ENCODE measurements at places on chromosomes 4 and X. TPM values are rescaled to one million over a fixed set of nuclear protein-coding genes. Genes with fewer than 3 reads are reported as not detected.

- no peak for DNase-seq
These were observed 201.3 kb upstream of the STS start for GRCh38 chrX:6946168-6946567.

DNA sequence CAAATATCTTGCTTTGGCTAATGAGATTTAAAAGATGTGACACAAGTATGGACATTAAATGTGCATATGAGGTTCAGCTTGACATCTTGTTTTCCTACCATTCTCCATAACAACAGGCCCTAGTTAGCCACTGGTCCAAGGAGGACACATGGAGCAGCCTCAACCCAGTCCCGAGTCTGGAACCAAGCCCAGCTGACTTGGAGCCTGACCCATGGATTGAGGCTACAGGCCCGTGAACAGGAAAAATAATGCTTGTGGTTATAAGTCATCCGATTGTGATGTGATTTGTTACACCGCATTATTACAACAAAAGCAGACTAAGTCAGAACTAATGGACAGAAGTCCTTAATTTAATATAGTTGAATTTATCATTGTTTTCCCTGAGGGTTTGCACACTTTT lies 123.2 kb upstream of the BANK1 start:
- DNase-seq, result no peak

DNA sequence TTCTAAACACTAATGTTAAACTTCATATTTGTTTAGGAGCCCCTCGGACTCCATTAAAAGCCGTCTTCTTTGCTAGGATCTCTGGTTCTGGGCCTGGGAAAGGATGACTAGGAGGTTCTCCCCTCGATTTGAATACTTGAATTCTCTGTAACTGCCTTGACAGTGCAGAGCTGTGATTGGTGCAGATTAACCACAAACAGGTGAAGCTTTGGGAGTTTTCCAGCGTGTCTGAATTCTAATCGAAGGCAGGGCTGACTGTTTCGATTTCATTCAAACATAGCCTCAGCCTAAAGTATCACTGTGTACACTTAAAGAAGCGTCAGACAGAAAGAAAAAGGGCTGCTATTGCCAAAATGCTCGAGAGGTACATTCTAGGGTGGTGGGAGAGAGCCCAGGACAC lies 29.0 kb downstream of the TFDP3 start:
- DNase-seq, result no peak

GRCh38 chr4:15976456-15977447 lies 13.8 kb upstream of the FGFBP2 start:
- DNase-seq, result peak; percentile 25

DNA sequence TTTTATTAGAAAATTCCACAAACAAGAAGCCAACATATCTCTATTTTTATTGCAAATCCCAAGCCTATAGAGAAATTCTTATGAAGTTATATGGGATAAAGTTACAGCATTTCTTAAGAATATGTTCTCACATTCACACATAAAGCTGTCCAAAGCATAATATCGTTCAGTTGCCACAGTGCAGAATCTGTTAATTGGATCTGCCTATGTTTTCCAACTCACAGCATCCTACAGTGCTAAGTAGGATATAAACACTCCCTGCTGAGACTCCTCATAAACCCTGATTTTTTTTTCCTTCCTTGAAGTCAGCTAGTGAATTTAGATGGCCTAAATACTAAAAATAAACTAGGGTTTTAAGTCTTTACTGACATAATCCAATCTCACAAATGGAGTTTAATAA lies 307.9 kb downstream of the PDGFC start:
- DNase-seq, result peak; percentile 90

DNA sequence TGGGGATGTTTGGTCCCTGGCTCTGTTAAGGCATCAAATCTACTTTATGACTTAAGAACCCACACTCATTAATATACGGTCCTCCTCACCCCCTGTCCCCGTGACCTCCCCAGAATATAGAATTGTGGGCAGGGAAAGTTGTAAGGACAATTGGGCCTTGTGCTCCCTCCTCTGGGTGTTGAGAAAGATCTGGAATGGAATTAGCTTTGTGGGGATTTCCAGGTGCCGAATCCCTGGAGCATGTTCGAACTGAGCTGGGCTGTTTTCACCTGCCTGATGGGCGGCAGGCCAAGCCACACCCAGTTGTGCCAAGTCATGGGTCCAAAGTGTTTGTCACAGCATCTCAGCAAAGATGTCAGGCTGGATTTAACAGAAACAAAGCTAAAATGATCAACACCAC lies 349.3 kb upstream of the KLF3 start:
- DNase-seq, result no peak

- DNase-seq, result no peak
These were observed 92.2 kb upstream of the SPRY1 start for GRCh38 chr4:123304151-123304964.

- DNase-seq, result peak; percentile 4
These were observed 728 bp downstream of the UBA6 start for GRCh38 chr4:67700116-67700737.

DNA sequence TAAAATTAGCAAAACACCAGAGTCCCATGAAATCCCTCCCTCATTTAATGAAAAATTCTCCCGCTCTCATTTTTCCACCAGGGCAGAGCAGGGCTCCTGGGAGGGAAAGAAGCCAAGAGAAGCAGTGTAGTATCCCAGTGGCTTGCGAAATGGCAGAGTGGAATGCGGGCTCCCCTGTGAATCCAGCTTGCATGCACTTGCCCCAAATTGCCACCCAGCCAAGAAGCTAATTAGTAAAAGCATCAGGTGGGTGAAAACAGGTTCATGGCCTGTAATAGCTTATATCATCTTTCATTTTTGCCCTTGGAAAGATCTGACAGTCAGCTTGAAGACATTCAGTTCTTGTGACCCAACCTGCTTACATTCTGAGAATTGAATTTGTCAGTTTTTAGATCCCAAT lies 10.1 kb downstream of the AMOT start:
- no peak for DNase-seq

- DNase-seq, result no peak
These were observed 6.2 kb upstream of the PUDP start for GRCh38 chrX:7154041-7154597.

DNA sequence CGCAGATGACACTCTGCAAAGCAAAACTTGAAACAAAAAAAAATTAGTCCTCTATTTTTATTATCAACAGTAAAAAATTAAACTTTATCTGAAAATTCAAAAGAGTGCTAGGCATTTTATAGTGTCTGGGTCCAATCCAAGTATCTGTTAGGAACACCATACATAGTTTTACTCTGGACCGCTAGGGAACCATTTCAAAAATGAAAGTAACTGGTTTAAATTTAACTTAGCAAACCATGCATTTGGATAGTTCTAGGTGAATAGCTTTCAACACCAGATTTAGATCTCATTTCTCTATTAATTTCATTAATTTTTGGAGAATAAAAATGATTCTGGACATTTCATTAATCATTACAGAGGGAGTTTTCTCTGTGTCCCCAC lies 1.2 kb downstream of the KLKB1 start:
- DNase-seq, result no peak

- no peak for DNase-seq
These were observed at the start of gene UNC5C for GRCh38 chr4:95548738-95549245. TSS of gene UNC5C (minus strand) at chr4:95548973.

DNA sequence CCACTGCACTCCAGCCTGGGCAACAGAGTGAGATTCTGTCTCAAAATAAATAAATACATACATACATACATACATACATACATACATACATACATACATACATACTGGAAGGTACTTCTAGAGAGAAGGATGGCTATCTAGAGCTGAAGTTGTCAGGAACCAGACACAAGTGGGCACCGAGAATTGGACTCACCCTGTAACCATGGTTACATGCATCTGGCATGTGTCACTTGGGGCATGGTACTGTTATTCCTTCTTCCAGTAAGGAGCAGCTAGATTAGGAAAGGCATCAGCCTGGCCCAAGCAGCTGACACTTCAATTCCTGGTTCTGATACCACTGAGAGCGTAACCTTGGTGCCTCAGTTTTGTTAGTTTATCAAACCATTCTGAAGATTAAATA lies 127.1 kb downstream of the SH3KBP1 start:
- no peak for DNase-seq

DNA sequence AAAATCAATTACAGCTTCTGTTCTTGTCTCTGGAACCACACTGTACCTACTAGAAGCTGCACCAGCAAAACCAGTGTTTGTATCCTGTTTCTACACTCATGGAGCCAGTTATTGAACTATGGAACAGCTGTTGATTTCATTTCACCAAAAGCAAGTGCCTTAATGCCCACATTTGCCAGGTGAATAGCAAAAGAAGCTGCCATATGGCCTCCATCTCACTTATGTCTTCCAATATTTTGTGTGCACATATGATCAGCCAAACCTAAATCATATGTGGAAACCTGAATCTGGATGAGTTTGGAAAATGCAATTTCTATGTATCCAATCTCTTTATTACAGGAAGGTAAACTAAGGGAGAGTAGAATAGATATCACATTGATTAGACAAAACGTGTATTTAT lies 415.8 kb upstream of the GRID2 start:
- DNase-seq, result no peak

DNA sequence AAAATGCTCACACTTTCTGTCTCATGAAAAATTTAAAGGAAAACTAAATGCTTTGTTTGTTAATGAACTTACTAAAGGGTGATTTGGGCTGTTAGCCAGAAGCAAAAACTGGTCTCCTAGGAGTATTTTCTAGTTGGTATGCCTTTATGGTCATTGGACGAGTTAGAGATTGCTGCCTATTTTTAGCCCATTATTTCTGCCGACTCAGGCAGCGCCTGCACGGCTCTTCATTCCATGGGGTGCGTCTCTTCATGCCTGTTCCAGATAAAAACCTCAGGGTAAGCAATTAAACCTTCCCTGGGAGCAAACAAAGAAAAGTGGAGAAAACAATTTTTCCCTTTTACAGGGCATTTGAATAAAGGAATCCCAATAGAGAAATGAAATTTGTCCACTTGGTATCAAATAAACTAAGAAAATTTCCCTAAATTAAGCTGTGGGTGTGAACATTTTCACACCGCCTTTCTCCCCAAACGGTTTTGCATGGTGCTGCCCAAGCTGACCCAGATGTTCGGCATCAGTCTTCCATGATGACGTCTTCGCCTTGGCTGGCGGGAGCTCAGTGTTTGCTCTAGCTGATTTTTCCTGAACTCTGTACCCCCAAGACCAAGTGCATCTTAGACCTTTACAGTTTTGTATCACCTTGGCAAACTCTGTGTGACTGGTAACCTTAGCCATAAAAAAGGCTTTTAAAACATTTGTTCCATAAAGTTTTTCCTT lies 61.7 kb upstream of the ADGRG2 start:
- peak; percentile 63 for DNase-seq

DNA sequence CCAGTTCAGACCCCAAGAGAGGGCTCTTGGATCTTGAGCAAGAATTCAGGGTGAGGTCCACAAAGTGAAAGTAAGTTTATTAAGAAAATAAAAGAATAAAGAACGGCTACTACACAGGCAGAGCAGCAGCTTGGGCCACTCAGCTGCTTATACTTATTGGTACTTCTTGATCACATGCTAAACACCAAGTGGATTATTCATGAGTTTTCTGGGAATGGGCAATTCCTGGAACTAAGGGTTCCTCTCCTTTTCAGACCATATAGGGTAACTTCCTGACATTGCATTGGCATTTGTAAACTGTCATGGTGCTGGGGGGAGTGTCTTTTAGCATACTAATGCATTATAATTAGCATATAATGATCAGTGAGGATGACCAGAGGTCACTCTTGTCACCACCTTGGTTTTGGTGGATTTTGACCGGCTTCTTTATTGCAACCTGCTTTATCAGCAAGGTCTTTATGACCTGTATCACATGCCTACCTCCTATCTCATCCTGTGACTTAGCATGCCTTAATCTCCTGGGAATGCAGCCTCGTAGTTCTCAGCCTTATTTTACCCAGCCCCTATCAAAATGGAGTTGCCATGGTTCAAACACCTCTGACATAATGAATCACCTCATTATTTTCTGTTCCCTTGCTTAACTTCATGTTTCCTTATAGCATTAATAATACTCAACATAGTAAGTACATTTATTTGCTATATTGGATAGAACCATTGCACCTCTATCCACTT lies 476.3 kb downstream of the DTHD1 start:
- no peak for DNase-seq

GRCh38 chr4:7187168-7187535 lies 5.2 kb upstream of the SORCS2 start:
- no peak for DNase-seq

GRCh38 chr4:94459462-94460161 lies 7.9 kb downstream of the PDLIM5 start:
- DNase-seq, result no peak

DNA sequence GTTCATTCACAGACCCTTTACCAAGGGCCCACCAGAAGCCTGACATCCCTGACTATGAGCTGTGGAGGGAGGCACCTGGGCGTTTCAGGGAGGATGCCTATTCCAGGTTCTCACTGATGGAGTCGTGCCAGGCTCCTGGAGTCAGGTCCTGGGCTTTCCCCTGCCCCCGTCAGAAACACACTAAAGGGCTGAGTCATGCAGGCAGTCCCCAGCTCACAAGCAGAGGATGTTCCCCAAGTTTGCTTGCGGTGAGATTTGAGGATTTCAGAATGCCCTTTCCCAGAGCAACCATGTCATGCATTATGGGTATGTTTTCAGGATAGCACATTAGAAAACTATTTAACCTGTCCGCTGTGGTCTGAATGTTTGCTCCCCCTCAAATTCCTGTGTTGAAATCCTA lies 45.2 kb downstream of the FHDC1 start:
- DNase-seq, result no peak

DNA sequence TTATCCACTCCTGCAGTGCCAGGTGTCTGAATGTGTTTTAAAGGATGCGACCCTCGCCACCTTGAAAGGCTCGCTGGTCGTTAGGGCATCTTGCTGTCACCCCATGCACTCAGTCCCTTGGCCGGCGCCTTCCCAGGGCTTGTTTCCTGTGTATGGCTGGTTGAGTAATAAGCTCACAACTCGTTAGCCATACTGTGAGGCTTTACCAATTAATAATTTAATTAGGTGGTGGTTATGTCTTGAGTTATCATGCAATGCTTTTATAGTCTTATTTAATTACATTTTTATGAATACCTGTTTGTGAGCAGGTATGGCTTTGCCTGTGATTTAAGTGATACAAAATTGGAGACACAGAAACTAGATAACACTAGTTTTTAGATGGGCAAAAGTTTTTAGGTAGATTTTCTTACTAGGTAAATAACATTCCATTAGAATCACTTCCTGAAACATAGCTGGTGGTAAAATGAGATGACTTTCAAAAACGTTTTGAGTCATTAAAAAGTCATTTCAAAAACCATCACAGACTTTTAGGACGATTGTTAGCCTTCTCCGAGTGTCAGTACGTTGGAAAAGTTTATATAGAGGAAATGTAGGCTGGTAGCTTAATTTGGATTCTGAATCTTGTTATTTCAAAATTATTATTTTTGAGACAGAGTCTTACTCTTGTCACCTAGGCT lies 18.2 kb downstream of the PTTG2 start:
- DNase-seq, result peak; percentile 3

- no peak for DNase-seq
These were observed 498.5 kb upstream of the DIPK2B start for GRCh38 chrX:45699158-45699557.

GRCh38 chr4:73540826-73541225 lies 59.3 kb downstream of the AFM start:
- DNase-seq, result no peak

Gene DCAF12L1
- total RNA-seq, result not detected

Gene FRMPD4
- not detected for total RNA-seq

Gene AMOT
- 2.1 TPM for total RNA-seq

Gene FAAH2
- total RNA-seq, result not detected

Gene CC2D2A
- total RNA-seq, result 29.7 TPM

Gene SOX3
- total RNA-seq, result not detected

Gene ANKRD17
- 58.4 TPM for total RNA-seq

Gene MAGEE2
- total RNA-seq, result not detected

Gene ENPEP
- 13.2 TPM for total RNA-seq

Gene TEX13D
- 0.47 TPM for total RNA-seq

Gene GYG2
- total RNA-seq, result 59.7 TPM

Gene TLR7
- total RNA-seq, result 0.11 TPM

Gene ATP1B4
- not detected for total RNA-seq

Gene ADGRG2
- total RNA-seq, result 61.3 TPM

Gene EVC2
- total RNA-seq, result 5.6 TPM

All from A673 (cell line).